HAP-1 (cell line): ENCODE measurements at places on chromosomes 2 and 18.

DNA sequence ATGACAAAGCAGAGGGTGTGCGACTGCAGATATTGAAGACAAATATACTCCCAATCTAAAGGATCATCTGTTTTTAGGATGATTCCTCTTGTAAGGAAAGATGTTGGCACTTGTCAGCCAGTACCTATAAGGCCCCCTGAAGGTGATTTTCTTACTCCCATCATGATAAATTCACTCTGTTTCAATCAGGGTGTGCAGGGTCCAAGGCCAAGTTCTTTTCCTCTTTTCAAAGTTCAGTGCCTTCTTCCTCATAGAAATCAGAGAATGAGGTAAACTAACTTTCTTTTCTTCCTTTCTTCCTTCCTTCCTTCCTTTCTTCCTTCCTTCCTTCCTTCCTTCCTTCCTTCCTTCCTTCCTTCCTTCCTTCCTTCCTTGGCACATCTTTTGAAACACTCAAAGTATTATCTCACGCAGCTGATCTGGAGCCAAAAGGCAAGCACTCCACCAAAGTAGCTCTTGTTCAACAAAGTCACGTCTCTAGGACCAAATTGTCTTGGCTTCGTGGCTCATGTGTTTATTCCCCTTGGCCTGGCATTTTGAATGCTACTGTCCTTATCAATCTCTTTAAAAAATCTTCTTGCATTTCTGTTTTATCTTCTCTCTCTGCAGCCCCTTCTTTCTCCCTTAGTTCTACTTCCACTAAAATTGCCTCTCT is 87.7 kb downstream of the DCC start:
- DNase-seq = no peak

DNA sequence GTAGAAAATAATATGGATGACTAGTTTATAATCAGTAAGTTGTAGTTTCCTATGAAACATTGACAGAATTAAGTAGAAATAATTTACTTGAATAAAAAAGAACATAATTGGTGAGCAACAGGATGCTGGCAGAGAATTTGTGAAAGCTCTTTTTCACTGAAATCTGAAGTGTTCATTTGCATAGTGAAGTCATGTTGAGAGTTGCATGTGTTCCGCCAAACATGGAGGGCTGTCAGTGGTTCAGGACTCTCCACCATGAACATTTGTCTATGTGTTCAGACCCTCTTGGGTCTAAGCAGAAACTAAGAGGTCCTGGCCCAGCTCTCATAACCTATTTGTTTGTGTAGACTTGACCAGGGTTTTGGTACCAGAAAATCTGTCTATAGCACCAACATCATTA is 182.5 kb upstream of the LINC00305 start:
- DNase-seq = no peak

GRCh38 chr2:110805894-110806452 is 73.6 kb downstream of the ACOXL start:
- DNase-seq = no peak

- DNase-seq = no peak
Measured at GRCh38 chr18:67672716-67673115, 156.2 kb upstream of the DSEL start.

DNA sequence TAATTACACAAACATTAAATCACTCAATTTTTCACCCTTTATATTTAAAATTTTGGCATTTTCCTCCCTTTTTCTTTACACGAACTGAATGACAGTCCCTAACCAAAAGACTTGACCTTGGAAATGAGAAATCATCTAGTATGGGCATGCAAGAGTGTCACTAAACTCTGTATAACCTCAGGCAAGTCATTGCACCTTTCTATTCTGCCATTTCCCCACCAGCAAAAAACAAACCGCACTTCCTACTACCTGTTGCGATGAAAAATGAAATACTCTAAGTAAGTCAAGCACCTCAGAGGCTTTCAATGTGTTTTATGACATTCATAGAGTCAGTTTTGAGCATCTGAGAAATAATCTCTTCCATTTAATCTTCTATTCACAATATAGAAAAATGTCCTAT is 44.1 kb downstream of the ANKRD44 start:
- DNase-seq = no peak

GRCh38 chr2:75497256-75497655 is 63.5 kb downstream of the EVA1A start:
- no peak for DNase-seq

- DNase-seq = no peak
Measured at GRCh38 chr2:133624551-133624950, 56.3 kb upstream of the NCKAP5 start.

- no peak for DNase-seq
Measured at GRCh38 chr2:21279525-21279924, 155.8 kb downstream of the TDRD15 start.

DNA sequence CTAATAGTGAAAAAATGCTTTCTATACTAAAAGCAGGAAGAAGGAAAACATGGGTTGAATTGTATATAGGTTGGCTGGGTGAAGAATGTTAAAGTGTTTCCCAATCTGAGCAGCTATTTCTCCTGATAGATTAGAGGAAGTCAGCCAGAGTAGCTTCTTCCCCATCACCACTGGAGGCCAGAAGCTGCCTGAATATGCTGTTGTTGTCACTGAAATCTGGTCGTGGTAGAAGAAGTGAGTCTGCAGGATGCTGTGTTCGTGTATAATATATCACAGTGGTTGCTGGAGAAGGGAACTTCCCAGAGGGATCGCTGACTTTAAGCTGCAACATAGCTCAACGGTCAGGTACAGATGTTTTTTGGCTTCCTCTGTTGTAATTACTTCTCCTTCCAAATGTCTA is 247.5 kb upstream of the LRATD1 start:
- no peak for DNase-seq

- no peak for DNase-seq
Measured at GRCh38 chr2:239257511-239257937, 143.3 kb downstream of the HDAC4 start.

DNA sequence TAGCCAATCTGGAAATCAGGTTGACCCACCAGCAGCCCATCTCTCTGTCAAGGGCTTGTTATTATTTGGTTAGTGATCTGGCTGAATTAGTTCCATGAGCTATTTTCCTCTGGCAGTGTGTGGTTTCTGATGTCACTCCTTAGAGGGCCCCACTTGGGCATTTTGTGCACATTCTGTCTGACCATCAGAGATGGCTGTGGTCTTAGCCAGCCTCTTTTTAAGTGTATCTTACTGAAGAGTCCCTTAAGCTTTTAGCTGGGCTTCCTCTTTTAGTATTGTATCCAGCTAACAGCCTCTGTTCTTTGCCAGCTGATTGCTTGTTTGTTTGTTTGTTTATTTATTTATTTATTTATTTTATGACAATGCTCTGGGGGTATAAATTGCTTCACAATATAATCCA is 951.1 kb upstream of the CNTNAP5 start:
- DNase-seq = no peak

- DNase-seq = no peak
Measured at GRCh38 chr2:79660557-79660956, 147.7 kb downstream of the CTNNA2 start.

GRCh38 chr2:23695214-23695889 is 231.6 kb downstream of the ATAD2B start:
- DNase-seq = no peak

GRCh38 chr18:755506-755905 is 43.1 kb upstream of the ENOSF1 start:
- DNase-seq = no peak

GRCh38 chr2:100241236-100241635 is 81.1 kb downstream of the LONRF2 start:
- DNase-seq = no peak

- DNase-seq = no peak
Measured at GRCh38 chr2:25617948-25618646, 55.3 kb downstream of the DTNB start.

- DNase-seq = no peak
Measured at GRCh38 chr2:85647823-85648526, 20.0 kb downstream of the SFTPB start.

GRCh38 chr2:197416268-197416667 is 18.6 kb downstream of the SF3B1 start:
- no peak for DNase-seq

GRCh38 chr2:16633621-16634430 is 31.8 kb downstream of the CYRIA start:
- no peak for DNase-seq

GRCh38 chr2:69060938-69061501 is 48.0 kb downstream of the ANTXR1 start:
- no peak for DNase-seq

- no peak for DNase-seq
Measured at GRCh38 chr2:106109675-106110424, 84.3 kb downstream of the UXS1 start.

DNA sequence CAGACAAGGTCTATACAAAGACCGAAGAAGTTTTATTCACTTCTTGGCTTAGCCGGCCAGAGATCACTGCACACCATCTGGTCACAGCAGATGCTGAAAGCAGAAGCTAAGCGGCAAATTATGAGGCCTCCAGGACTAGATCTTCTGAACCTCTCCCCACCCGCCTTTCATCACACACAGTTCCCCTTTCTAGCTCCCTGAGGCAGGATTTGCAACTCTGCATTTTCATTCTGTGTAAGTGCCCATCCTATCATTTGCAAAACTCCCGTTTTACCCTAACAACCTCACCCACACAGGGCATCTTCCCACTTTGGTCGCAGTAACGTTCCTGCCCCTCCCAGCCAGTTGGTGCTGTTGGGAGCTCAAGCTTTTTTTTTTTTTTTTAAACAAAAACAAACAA is 3.1 kb upstream of the MOB1A start:
- peak; percentile 40 for DNase-seq

GRCh38 chr2:121233486-121234110 is 51.4 kb downstream of the TFCP2L1 start:
- DNase-seq = no peak

- no peak for DNase-seq
Measured at GRCh38 chr2:124267794-124268193, 242.7 kb downstream of the CNTNAP5 start.

- no peak for DNase-seq
Measured at GRCh38 chr2:71483246-71483645, 29.9 kb downstream of the DYSF start.

- no peak for DNase-seq
Measured at GRCh38 chr2:172640389-172640788, 84.5 kb downstream of the PDK1 start.

DNA sequence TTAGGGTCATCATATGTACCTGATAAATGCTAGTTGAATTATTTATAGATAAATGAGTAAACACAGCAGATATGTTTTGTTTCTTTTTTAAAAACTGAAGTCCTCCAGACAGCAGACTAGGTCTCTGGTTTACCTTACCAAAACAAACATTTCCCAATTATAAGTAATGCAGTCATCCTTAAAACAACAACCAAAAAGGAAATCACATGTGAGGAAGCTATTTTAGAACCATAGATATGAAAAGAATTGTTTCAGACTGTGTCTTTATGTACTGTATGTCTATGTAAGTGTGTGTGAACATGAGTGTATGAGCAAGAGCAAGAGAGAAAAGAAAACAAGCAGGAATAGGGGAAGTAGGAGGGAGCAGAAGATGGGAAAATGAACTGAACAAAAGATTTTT is 441.0 kb downstream of the CPS1 start:
- DNase-seq = no peak

GRCh38 chr2:23029951-23030350 is 355.0 kb upstream of the KLHL29 start:
- no peak for DNase-seq

DNA sequence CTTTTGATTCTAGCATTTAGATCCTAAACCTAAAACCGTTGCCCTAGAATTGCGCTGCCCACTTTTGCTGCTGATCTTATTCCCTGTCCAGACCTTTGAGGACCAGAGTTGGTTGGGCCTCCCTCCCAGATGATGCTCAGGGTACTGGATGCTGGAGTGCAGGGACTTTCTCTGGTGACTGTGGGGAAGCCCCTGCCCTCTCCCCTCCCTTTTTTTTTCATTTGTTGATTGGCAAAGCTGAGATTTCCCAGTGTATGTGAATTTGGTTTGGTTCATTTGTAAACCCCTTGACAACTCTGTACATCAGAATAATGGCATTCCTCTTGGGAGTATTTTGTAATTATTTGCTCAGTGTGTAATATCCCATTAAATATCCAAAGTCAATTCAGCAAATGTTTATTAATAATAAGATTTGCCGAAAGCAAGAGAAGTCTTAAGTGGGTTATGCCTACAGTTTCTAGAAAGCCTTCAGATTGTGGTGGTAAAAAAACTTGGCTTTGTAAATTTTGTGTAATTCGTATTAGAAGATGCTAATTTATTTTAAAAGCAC is 28.3 kb downstream of the RAB31 start:
- DNase-seq = no peak

- DNase-seq = peak; percentile 44
Measured at GRCh38 chr2:227204452-227204851, 40.0 kb downstream of the COL4A3 start.

DNA sequence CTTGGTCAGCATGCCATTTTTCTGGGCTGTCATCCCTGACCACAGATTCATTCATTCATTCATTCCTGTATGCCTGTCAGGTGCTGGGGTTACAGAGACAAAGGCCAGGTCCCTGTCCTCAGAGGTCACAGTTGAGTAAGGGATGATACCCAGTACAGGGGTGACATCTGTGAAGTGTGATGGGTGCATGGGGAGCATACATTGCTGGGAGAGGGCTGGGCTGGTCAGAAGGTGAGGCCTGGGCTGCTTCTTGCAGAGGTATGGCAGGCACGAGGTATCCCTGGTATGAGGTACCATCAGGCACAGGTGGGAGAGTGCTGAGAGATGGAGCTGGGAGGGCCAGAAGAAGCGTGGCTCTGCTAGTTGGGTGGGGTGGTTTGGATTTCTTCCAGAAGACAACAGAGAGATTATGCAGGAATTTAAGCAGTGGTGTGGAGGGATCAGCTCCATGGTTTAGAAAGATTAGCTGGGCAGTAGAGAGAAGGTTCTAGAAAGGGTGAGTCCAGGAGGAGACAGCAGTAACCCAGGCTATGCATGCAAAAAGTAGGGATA is 181.9 kb upstream of the HAAO start:
- DNase-seq = no peak

DNA sequence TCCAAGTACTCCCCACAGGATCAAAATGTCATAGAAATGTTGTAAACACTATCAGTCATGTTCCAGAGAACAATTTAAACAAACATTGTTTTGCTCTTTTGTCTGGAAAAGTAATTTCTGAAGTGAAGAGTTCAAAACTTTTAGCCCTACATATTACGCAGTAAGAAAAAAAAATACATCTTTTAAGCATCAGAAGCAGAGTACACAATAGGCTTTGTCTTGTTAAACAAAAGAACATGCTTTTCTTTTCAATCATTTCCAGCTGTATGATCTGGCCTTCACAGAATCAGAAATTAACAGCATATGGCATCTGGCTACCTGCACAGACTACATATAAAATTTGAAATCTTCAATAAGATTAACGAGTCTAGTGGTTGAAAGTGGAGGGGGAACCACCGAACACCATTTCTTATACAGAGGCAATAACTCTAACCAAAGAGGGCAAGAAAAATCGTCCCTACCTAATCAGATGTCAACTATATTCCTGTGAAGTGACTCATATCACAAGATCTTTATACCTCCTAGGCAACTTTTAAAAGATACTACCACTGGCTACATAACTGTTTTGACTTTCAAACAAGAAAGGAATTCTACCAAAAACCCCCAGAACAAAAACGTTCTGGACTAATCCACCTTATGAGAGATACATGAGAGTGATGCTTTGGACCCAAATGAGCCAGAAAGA is 149.3 kb downstream of the EXOC6B start:
- DNase-seq = peak; percentile 36
